ENCODE measurements at places on chromosomes 7 and 10.

DNA sequence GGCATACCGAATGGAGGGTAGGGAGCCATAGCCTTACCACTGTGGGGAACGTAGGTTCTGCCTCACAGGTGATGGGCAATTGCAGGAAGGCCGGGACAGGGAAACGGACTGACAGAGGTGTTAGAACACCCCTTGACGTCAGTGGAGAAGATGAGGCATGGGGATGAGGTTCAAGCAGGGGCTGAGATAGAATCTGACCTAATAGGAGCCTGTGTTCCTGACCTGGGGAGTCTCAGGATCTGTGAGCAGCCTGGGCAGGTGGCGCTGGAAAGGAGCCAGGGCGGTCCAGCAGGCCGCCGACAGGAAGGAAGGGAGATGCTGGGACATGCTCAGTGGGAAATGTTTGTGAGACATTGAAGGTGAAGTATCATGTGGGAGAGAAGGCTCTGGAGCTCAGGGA, 109.4 kb downstream of the WDFY4 start:
- no peak for DNase-seq

- DNase-seq, result no peak
Observed at GRCh38 chr10:27542812-27543211, 38.7 kb downstream of the RAB18 start.

DNA sequence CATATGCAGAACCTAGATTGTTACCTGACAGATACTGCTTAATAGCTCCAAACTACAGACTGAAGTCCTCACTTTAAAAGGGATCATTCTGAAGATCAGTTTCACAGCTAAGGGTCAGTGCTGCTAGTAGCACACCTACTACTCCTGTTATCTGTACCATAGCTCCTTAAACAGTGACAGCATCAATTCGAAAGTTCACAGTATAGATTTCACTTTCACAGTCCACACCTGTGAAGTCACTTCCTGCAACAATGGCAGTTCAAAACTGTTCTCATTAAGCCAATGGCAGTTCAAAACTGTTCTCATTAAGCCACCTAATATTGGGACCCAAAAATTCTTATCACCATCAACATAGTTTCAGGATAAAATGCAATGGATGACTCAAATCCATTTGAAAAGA, 10.7 kb upstream of the FHIP2A start:
- no peak for DNase-seq

GRCh38 chr10:8088504-8088903, 34.0 kb downstream of the GATA3 start:
- no peak for DNase-seq
